ENCODE measurements at places on chromosomes 13 and 19.

- DNase-seq: no peak
Observed at GRCh38 chr19:496112-496665, at the start of gene MADCAM1. Gene MADCAM1, plus strand, starts transcription at chr19:496486. Its CDS starts 14 bp downstream, at chr19:496500.

DNA sequence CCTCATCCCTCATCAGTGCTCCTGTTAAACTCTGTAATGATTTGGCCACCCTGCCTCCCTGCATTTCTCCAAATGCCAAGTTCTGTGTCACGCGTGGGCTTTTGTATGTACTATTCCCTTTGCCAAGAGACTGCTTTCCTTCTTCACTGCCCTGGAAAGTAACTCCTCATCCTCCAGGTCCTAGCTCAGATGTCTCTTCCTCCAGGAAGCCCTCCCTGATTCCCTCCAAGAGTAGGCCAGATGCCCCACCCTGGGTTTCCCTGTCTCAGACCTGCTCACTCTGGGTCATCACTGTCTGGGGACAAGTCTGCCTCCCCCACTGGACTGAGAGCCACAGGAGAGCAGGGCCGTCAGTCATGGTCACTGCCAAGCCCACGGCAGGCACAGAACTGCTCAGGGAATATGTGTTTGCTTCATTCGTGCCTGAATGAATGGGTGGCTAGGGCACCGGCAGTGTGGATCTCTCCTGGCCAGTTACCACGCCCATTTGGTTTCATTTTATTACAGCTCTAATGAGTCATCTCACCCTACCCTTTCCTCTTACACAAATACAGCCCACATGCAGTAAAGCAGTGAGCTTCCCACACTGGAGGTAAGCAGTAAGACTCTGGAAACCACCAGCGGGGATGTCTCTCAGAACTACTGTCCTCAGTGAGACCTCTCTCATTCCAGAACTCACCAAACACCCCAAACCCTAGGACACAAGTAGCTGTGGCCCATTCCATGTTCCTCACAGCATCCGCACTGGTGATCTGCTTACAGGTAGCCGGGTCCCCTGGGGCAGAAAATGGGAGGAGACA is 12.1 kb upstream of the GPR4 start:
- DNase-seq: no peak

- DNase-seq: no peak
Observed at GRCh38 chr13:33235564-33235963, 50.0 kb downstream of the STARD13 start.

DNA sequence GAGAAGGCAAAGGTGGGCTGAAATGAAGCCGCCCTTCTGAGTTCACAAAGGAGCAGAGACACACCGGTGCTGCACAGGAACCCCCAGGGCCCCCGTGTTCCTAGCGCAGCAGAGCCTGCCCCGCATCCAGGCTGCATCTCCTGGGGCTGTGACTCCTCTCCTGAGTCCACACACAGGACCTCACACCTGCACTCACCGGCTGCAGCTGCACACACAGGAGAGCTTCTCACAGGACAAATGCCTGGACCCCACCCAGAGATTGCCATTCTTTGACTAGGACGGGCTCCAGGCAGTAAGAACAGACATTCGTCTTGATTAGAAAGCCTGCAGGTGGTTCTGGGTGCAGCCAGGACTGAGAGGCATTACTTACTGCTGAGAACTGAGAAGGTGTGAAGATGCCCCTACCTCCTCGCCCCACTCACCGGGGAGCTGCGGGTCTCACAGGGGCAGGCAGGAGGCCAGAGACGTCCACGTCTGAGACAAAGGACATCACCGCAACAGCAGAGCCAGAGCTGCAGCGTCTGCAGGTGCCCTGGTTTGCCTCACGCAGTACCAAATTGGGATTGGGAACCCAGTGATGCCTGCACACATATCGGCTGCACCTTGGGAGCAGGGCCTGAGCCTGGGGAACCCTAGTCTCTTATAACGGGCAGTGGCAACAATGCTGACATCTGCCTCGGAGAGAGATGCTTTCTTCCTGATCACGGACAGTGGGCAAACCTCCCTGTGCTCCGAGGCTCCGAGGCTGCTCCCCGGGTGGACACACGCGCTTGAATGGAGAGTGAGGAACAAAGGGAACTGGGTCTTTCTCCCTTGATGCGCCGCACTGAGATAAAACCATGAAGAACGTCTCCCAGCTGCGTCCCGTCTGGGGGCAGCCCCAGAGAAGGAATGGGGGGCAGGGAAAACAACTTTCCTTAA is 50.4 kb downstream of the RASA3 start:
- no peak for DNase-seq

DNA sequence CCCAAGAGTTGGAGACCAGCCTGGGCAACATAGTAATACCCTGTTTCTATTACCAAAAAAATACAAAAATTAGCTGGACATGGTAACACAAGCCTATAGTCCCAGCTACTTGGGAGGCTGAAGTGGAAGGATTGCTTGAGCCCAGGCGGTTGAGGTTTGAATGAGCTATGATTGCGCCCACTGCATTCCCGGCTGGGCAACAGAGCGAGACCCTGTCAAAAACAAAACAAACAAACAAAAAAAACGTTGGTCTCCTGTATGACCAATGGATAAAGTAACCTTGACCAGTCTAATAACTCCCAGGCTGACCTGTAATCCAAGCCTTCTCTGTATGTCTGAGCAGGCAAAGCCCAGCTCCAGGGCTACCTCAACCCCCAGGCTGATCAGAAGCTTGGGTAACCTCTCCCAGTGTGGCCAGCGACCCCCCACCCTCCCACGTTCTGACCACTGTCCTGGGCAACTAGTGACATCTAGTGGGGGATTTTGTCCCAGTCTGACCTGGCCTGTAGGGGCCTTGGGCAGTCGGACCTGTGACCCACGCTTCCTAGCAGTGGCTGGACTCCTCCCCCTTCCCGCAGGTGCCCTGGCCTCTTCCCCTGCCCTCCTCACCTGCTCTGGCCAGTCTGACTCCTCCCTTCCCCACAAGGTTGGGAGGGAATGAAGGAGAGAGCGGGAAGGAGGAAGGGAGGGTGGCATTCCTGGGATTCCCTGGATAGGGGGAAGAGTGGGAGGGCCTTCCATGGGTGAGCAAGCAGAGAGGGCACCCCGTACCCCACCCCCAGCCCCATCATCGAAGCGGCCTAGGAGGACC is 1.0 kb upstream of the BCAM start:
- no peak for DNase-seq

DNA sequence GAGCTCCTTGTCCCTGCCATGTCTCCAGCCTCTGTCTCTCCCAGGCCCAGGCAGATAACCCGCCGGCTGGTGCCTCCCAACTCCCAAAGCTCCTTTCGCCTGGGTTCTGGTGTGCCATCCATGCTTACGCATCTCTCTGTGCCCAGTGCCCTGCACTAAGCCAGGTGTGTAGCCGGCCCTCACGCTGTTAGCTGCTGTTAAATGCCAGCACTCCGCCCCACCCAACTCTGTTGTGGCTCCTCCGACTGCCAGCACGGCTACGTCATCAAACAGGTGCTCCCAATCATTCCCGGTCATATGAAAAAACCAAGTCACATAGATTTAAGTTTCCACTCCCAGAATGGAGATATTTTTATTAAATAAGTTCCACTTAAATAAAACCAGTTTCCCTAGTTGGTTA is 7.0 kb upstream of the HSPH1 start:
- no peak for DNase-seq

DNA sequence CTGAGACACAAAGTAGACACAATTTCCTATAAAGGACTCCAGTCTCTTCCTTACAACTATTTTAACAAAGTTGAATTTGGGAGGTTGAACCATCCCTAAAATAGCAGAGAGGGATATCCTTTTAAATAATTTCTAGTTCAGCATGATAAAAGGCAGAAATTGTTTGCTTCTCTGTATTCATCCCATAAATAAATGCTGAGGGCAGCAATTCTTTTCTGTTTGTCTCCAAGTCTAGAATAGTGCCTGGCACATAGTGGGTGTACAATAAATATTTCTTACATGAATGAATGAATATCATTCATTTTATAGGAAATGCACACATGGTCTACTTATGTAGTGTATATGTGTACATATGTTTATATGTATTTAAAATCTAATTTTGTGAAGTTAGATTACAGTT is 12.3 kb downstream of the COL4A1 start:
- DNase-seq: no peak

DNA sequence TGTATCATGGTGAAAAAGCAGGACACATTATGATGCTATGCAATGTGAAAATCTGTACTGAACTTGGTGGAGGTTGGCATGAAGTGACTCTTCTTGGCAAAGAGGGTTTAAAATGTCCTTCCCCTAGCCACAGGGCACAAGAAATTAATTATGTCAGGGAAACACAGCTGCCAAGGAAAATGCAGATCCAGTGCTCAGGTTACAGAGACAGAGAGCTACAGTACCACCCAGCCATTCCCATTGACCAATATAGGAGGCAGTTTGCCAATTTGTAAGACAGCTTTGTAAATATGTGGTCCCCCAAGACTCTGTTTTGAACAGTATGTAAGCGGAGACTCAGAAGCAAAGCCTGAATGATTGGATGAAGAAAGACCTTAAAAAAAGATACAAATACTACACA is 69.4 kb upstream of the KLF12 start:
- no peak for DNase-seq

DNA sequence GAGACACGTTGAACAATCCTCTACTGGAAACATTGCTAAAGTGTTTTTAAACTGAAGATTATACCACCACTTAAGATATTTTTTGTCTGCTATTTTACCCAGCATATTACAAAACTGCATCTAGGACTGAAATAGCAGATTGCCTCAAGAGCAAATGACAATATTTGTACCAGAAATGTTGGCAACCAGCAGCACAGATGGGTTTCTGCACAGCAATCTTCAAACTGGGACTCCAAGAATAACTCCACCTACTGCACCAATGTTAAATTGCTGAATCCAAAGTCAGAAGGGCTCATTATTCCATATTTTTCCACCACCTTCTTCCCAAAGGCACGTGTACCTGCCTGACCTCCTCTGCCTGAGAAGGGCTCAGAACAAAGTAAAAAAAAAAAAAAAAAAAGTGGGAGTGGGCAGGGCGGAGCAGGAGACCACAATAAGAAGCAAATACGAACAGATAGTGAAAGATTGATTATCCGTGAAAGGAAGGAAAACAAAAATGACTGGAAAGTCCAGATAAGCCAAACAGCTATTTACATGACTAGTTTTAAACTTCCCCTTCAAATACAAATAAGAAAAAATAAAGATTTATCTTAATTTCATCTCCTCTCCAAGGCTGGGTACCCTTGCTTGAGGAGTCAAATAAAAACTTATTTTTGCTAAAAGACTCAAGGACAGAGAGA is 79.4 kb downstream of the FOXO1 start:
- DNase-seq: no peak

DNA sequence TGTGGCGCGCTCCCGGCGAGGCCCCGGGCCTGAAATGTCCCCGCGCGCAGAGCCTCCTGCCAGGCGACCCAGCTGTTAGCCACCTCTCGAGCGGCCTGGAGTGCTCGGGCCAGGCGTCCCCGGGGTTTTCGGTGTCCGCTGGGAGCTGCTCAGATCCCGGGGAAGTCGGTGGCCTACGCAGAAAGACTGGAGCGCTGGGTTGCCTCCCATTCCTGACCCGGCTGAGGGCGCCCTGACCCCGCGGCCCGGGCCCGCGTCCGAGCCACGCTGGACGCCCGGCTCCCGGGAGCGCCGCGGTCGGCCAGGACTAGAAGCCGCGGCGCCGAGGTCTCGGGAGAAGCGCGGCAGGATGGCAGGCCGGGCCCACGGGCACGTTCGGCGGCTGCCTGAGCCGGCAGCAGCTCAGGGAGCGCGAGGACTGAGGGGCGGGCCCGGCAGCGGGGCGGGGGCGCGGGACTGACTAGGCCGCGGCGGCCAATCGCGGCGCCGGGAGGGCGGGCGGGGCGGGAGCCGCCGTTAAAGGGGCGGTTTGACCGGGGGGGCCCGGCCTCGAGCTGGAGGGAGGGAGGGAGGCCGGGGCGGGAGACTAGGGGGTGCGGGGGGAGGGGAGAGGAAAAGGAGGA is 1.3 kb upstream of the ZIC2 start:
- DNase-seq: no peak

DNA sequence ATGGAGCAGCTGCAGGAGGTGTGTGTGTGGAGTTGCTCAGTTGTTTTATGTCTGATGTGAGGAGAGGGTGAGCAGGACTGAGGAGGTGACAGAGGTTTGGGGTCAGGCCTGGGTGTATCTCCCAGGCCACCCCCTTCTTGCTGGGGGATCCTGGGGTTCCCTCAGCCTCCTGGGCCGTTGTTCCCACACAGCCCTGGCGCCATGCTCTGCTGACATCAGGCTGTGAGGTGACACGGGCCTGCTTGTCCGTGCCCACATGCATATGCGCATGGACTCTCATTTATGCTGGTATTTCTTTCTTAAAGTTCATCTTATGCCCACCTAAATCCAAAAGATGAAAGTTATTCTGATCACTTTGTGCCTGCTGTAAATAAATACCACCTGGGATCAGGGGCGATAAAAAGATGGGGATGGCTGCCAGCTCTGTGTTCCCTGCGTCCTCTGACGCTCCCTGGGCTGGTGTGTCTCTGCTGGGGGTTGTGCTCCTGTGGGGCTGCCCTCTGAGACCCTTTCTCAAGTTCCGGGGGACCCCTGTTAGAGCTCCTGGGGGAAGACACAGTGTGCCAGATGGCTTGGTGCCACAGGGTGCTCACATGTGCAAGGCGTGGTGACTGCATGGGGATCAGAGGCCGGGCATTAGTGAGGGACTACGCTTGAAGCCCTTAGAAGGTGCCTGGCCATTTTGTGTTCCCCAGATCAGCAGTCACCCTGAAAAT is 12.6 kb downstream of the NAXD start:
- DNase-seq: no peak

DNA sequence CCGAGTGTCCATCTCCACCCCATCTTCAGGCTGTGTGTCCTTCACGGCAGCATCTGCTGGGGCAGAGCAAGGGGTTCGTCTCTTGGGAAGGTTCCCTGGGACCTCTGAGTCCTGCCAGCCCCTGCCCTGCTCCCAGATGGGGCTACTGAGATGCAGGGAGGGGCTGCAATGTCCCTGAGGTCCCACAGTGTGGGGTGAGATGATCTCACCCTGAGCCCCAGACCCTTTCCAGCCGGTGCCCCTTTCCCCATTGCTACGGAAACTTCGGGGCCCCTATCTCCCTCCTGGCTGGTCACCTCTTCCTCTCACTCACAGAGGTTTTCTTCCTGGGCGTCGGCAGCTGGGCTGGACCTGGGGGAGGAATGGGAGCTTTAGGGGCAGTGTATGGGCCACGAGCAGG is 5.0 kb downstream of the LILRB2 start:
- DNase-seq: no peak

- DNase-seq: no peak
Observed at GRCh38 chr19:4684312-4685095, 14.4 kb upstream of the MYDGF start.

- DNase-seq: no peak
Observed at GRCh38 chr19:37778613-37779126, 716 bp downstream of the ZNF573 start.

GRCh38 chr13:98390086-98390715 is 186.7 kb downstream of the STK24 start:
- DNase-seq: no peak

Measured in stimulated activated CD4-positive, alpha-beta T cell treated with anti-CD3 and anti-CD28 coated beads, Interleukin-1b, Interleukin-23, amount 100 ng/mL, for 1 hour (primary cell).